GM23338 (cell line): ENCODE measurements at places on chromosomes 2 and 18. TPM values are rescaled to one million over a fixed set of nuclear protein-coding genes. Genes with fewer than 3 reads are reported as not detected.

PSD4 gene
- total RNA-seq = 0.66 and 1.1 TPM in 2 replicates

GRCh38 chr2:179749210-179749609 lies 112.2 kb downstream of the ZNF385B start:
- no peaks in the 10 kb centered on the region for H3K27me3 ChIP-seq
- H3K4me3 ChIP-seq = no peak overlapping the region
- DNase-seq = no peak
- H3K4me1 ChIP-seq = 0 out of 2 replicates have a peak, but pooled peaks cover 3% of the 10 kb centered on the region

RTP5 gene
- total RNA-seq = 0.50 TPM in 1 of 2 replicates, not detected in the other

GRCh38 chr18:45539491-45539891 lies 75.8 kb upstream of the SLC14A2 start:
- no peaks in the 10 kb centered on the region for H3K4me1 ChIP-seq
- H3K36me3 ChIP-seq = no peaks in the 10 kb centered on the region
- H3K27me3 ChIP-seq = no peaks in the 10 kb centered on the region
- DNase-seq = no peak

DNA sequence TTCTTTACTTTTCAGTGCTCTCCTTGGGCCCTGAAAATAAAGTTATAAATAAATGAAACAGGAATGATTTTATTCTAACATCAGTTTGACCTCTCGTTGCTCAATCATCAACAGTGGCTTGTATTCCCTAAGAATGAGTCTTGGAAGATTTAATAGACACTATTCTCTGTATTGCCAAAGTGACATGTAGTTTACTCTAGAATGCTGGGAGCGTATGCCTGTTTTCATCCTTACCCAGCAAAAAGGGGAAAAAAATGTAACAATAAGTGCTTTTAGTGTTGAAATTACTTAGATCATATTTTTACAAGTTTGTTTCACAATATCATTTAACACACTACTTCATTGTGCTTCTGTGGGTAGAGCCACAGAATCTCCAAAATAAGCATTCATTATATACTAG lies 240.6 kb upstream of the CWC22 start:
- H3K27me3 ChIP-seq = no peaks in the 10 kb centered on the region
- no peak overlapping the region for H3K27ac ChIP-seq
- no peaks in the 10 kb centered on the region for H3K4me1 ChIP-seq
- H3K4me3 ChIP-seq = no peak overlapping the region
- no peak for DNase-seq

ALK gene
- total RNA-seq = 0.16 and 0.35 TPM in 2 replicates

- H3K4me1 ChIP-seq = peaks cover 5% of the 10 kb centered on the region; the same call in 1 of the 2 replicates
- H3K27ac ChIP-seq = no peak overlapping the region
- DNase-seq = no peak
- H3K27me3 ChIP-seq = no peaks in the 10 kb centered on the region
- H3K36me3 ChIP-seq = no peaks in the 10 kb centered on the region
Measured at GRCh38 chr2:170744248-170745002, 25.8 kb upstream of the ERICH2 start.

- no peak overlapping the region for H3K27ac ChIP-seq
- H3K36me3 ChIP-seq = no peaks in the 10 kb centered on the region
- no peaks in the 10 kb centered on the region for H3K4me1 ChIP-seq
- DNase-seq = no peak
Measured at GRCh38 chr2:75833386-75833785, 122.7 kb upstream of the GCFC2 start.

C2orf78 gene
- 0.14 TPM in 1 of 2 replicates, not detected in the other for total RNA-seq

- H3K27me3 ChIP-seq = no peaks in the 10 kb centered on the region
- no peak for DNase-seq
- no peaks in the 10 kb centered on the region for H3K36me3 ChIP-seq
- no peak overlapping the region for H3K4me3 ChIP-seq
- H3K4me1 ChIP-seq = no peaks in the 10 kb centered on the region
Measured at GRCh38 chr2:168993538-168993937, 37.6 kb downstream of the ABCB11 start.
